ENCODE measurements at places on chromosomes 2 and 18. TPM values are rescaled to one million over a fixed set of nuclear protein-coding genes. Genes with fewer than 3 reads are reported as not detected.

The EGR4 gene
- total RNA-seq, result not detected

The POTEF gene
- total RNA-seq, result not detected

The GALNT13 gene
- total RNA-seq, result 0.20 TPM

The OR6B2 gene
- not detected for total RNA-seq

The DNAJC5G gene
- not detected for total RNA-seq

The IL1RL2 gene
- 1.6 TPM for total RNA-seq

The AAK1 gene
- 50.5 TPM for total RNA-seq

The RAB27B gene
- 10.6 TPM for total RNA-seq

The VWC2L gene
- not detected for total RNA-seq

The WDR7 gene
- 36.2 TPM for total RNA-seq

The RALB gene
- total RNA-seq, result 53.7 TPM

The RPRM gene
- not detected for total RNA-seq

The TNFAIP6 gene
- 10.0 TPM for total RNA-seq

The CCDC68 gene
- 15.1 TPM for total RNA-seq

The FAM110C gene
- total RNA-seq, result 0.07 TPM

The CDCA7 gene
- total RNA-seq, result 0.83 TPM

The VSNL1 gene
- total RNA-seq, result 0.66 TPM

The CAVIN2 gene
- 26.8 TPM for total RNA-seq

The SFT2D3 gene
- 4.7 TPM for total RNA-seq

The ALPI gene
- not detected for total RNA-seq

The PELI1 gene
- 11.1 TPM for total RNA-seq

The TCF23 gene
- not detected for total RNA-seq

The CGREF1 gene
- 40.8 TPM for total RNA-seq

The C1GALT1C1L gene
- total RNA-seq, result 0.20 TPM

The BOLL gene
- not detected for total RNA-seq

The AQP12A gene
- not detected for total RNA-seq

The C2orf78 gene
- not detected for total RNA-seq

The ARHGEF33 gene
- total RNA-seq, result 0.43 TPM

The CNDP1 gene
- total RNA-seq, result not detected

The NTSR2 gene
- not detected for total RNA-seq

The DCC gene
- total RNA-seq, result not detected

The FBLN7 gene
- total RNA-seq, result 17.7 TPM

The ERBB4 gene
- 2.6 TPM for total RNA-seq

The CDH19 gene
- 0.33 TPM for total RNA-seq

The FASTKD2 gene
- 39.7 TPM for total RNA-seq

The CPS1 gene
- total RNA-seq, result 30.0 TPM

The SP140 gene
- 0.52 TPM for total RNA-seq

The ELOA2 gene
- total RNA-seq, result not detected

The ANKRD62 gene
- not detected for total RNA-seq

The CNTNAP5 gene
- total RNA-seq, result not detected

The INHBB gene
- total RNA-seq, result 0.52 TPM

The COL5A2 gene
- total RNA-seq, result 889 TPM

The GKN1 gene
- not detected for total RNA-seq

The CPO gene
- not detected for total RNA-seq

The CHRND gene
- total RNA-seq, result not detected

The SUPT7L gene
- 19.4 TPM for total RNA-seq

The SERPINB4 gene
- not detected for total RNA-seq

The SLC38A11 gene
- total RNA-seq, result 0.13 TPM

The PRSS56 gene
- not detected for total RNA-seq

The LTBP1 gene
- 565 TPM for total RNA-seq

The NEU2 gene
- total RNA-seq, result not detected

The TRIM54 gene
- 0.10 TPM for total RNA-seq

The SANBR gene
- total RNA-seq, result 10.4 TPM

The CCDC148 gene
- total RNA-seq, result 0.43 TPM

The ZNF804A gene
- total RNA-seq, result 1.4 TPM

The TMEM18 gene
- total RNA-seq, result 12.3 TPM

The CLK1 gene
- 59.5 TPM for total RNA-seq

The AQP4 gene
- total RNA-seq, result not detected
